ENCODE measurements at places on chromosomes 12 and 14.

GRCh38 chr12:11837216-11837934 is 187.9 kb downstream of the ETV6 start:
- no peak for DNase-seq

- peak; percentile 22 for DNase-seq
Measured at GRCh38 chr14:50666772-50667683, 1.1 kb downstream of the SAV1 start.

DNA sequence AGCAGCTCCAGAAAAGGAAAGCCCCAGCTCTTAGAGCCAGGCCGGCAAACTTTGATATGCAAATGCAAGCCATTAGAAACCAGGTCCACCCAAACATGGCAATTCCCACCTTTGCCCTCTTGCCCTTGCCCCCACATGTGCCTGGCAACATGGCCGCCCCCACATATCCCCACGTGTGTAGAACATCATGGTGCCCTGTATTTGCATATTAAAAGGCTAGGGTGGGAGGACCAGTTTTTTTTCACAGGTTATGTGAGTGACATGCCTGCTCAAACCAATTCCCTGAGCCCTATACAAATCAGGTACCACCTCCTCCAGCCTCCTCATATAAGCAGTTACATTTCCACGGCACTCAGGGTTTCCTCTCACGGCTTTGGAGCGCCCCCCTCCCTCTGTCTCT is 6.1 kb upstream of the ALDH1L2 start:
- DNase-seq = no peak

DNA sequence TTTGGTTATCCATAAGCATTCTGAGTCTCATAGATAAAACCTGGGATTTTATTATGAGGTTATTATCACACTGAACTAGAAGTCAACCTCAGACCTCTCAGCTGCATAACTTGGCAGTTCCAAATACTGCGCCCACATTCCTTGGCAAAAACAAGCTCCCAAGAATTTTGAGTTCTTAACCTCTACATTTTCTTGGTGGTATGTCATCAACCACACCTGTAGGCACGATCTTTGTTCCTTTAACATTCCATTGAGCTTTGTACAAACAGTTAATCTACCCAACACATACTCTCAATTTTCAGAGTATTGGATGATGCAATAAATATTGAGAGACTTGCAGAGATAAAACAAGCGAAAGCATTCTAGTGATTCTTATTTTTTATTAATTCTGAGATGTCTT is 371.8 kb upstream of the PRICKLE1 start:
- no peak for DNase-seq

DNA sequence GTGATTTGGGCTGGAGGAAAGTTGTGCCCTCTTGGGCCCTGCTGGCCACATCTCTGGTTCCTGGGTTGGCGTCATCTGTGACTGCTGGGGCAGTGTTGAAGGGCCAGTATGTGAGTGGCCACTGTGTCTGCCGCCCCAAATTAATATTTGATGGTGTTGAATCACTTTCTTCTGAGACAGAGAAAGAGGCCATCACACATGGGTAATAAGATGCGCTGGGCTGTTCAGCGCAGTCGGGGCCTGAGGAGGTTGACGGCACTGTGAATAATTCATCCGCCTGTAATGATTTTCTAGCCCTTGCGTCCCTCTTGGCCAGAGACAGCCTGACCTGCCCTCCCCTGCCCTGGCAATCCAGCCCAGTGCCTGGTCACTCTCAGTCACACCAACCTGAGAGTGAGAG is 56.2 kb upstream of the BEGAIN start:
- DNase-seq = no peak

- DNase-seq = no peak
Measured at GRCh38 chr14:67265131-67265530, 23.9 kb downstream of the PALS1 start.

DNA sequence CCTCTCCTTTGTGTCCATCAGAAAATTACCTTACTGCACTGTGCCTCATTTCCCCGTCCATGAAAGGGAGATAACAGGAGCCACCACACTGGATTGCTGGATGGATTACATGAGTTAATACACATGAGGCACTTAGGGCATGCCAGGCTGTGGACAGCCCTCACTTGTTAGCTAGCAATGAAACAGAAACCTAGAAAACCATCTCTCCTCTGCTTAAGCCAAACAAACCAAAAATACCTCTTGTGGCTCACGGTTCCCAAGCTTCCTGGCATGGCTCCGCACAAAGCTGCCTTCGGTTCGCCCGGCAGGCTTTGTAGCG is 660 bp upstream of the HCFC2 start:
- no peak for DNase-seq
